Right atrium auricular region (tissue), 2 donors: ENCODE measurements at places on chromosomes 16 and 17. TPM values are rescaled to one million over a fixed set of nuclear protein-coding genes. Genes with fewer than 3 reads are reported as not detected.

DNA sequence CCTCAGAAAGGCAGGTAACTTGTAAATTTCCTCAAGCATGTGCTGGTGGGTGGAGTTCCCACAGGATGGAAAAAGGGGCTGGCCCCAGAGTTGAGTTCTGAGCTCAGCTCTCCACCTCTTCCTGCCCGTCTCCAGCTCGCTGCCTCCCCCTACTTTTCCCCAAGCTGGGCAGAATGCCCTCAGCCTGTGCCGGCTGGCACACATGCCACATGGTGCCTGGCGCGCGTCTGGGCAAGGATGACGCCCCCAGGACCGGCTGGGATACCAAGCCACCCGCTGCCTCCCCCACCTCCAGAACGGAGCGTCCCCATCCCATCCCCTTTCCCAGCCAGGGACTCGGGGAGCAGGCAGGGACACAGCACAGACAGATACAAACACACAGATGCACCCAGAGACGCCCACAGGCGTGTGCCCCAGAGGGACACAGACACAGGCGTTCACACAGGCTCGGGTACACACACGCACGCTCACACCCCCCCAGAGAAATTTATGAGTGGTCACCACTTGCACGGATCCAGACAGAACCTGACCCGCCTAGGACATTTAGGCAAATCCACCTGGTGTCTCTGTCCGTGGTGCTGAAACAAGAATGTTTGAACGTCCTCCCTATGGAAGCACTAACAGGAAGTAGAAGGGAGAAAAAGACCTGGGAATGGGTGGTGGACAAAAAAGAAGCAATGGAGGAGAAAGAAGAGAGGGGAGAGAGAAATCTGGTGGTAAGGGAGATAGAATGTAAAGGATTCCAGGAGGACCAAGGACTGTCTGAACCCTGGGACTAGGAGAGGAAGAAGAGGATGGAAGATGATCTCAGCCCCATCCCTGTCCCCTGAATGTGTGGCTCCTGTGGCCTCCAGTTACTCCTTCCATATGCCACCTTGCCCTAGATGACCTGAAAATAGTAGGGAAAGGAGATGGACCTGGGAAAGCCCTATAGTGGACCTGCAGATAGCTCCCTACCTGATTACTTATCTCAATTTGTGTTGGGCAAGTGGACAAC, 15.5 kb downstream of the NEUROD2 start:
- H3K36me3 ChIP-seq: no peaks in the 10 kb centered on the region
- peaks cover 4% of the 10 kb centered on the region for H3K4me1 ChIP-seq
- DNase-seq: no peak
- H3K27me3 ChIP-seq: no peaks in the 10 kb centered on the region
- no peak overlapping the region for H3K27ac ChIP-seq

DNA sequence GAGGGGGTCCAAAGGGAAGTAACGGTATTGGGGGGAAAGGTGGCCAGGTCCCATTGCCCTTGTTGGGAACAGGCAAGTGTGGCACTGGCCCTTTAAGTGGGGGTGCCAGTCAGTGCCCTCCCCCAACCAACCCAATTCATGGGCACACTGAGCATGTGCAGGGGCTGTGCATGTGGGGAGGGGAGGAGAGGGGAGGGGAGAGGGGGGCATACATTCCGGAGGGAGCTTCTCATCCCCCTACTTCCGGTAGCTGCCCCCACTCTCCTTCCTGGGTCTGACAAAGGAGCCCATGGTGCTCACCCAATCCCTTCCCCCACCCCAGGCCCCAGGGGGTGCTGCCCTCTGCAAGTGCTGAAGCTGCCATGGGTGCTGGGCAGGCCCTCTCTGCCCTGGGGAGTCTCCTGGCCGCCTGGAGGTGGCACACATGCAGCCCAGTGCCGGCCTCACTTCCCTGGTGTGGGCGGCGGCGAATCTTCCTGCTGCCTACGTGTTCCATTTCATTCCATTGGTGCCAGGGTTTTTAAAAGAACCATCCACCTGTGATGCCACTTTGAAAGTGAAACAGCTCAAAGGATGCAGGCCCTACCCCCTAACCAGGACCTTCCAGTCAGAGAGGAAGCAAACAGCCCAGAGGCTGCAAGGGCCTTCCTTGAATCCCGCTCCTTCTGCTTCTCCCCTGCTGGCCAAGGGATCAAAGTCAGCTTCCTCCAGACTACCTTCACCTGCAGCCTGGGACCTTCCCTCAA, 11.0 kb downstream of the HEXIM2 start:
- H3K4me1 ChIP-seq: no peaks in the 10 kb centered on the region
- H3K36me3 ChIP-seq: no peaks in the 10 kb centered on the region
- H3K27me3 ChIP-seq: no peaks in the 10 kb centered on the region
- H3K27ac ChIP-seq: peak overlapping the region; percentile 93
- peak overlapping the region; percentile 34 for H3K4me3 ChIP-seq

DNA sequence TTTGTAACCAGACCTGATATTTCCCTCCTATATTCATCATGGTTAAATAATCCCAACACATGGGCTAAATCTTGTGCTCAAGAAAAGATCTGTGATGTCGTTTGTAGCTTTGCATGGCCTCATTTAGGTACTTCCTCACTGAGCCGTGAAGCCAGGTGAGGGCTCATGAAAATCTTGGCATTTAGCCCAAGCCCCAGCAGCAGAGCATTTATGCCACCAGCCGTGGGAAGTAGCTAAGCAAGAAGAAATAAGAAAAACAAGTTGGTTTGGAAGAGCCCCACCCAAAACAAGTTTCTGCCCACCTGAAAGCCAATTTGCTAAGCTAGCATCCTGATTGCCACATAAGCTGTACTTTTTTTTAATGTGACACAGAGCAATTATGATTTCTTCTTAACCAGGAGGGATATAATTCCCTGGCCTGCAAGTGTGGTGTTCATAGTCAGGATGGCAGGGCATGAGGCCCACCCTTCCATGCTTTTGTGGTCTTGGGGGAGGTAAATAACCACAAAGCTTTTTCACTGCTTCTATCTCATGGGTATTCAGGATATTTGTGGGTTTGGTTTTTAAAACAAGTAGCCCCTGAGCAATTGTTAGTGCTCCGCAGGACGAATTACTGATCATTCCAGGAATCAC, 10.5 kb downstream of the TMIGD1 start:
- no peak overlapping the region for H3K4me3 ChIP-seq
- no peaks in the 10 kb centered on the region for H3K27me3 ChIP-seq
- H3K4me1 ChIP-seq: no peaks in the 10 kb centered on the region
- H3K27ac ChIP-seq: no peak overlapping the region

- no peak overlapping the region for H3K27ac ChIP-seq
- H3K27me3 ChIP-seq: no peaks in the 10 kb centered on the region
- H3K4me3 ChIP-seq: no peak overlapping the region
- DNase-seq: no peak
These were observed 11.5 kb upstream of the CLEC18C start for GRCh38 chr16:70162041-70162451.

- no peak for DNase-seq
- peak overlapping the region; percentile 76 for H3K4me3 ChIP-seq
- peak overlapping the region; percentile 99 for H3K27ac ChIP-seq
- H3K36me3 ChIP-seq: no peaks in the 10 kb centered on the region
- H3K27me3 ChIP-seq: no peaks in the 10 kb centered on the region
These were observed 3.5 kb downstream of the KDM6B start for GRCh38 chr17:7837408-7838088.

DNA sequence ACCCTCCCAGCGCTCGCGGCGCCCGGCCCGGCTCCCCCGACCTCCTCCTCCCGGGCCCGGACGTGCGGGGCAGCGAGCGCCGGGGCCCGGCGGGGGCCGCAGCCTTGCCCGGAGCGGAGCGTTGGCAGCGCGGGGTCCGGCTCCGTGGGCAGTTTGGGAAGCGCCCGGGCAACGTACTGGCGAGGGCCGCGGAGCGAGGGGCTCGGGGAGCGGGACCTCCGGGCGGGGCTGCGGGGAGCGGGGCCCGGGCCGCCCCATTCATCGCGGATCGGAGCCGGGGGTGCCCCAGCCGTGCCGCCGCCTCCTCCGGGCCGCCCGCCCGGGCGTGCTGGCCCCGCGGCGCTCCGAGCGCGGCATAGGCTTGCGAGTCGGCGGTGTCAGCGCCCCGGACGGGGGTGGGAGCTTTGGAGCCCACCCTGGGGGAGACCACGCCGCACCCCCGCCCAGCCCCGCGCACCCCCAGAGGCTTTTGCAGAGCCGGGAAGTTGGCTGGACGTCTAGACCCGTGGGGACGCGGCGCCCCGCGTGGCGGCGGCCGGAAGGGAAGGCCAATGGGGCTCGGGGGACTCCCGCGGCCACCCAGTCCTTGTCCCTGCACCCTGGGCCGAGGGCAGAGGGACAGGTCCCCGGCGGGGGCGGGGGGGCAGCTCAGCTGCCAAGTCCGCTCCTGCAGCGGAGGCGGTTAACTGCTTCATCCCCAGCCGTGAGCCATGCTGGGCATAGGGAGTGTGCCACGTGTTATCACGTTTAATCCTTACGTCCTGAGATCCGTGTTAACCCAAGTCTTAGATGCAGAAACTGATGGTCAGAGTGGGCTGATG, 852 bp downstream of the ZNF469 start:
- H3K27me3 ChIP-seq: peaks cover 6% of the 10 kb centered on the region
- no peak overlapping the region for H3K27ac ChIP-seq
- no peak for DNase-seq
- peaks cover 23% of the 10 kb centered on the region for H3K4me1 ChIP-seq
- H3K4me3 ChIP-seq: peak overlapping the region; percentile 48

DNA sequence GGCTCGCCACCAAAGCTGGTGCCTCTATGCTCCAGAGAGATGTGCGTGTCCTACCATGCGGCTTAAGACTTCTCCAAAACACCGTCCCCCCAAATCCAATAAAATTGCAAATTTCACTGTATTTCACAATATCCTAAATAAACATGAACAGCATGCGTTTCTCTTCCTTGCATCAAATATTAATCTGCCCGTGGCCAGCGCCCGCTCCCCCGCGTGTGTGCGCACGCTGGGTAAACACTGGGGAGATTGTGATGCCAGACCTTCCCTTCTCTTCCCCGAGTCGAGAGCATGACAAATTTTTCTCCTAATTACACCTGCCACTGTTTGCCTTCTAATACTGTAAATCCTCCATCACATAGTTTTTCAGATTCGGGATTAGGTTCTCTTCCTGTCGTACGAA, 148.1 kb downstream of the MRM1 start:
- no peak overlapping the region for H3K4me3 ChIP-seq
- no peaks in the 10 kb centered on the region for H3K4me1 ChIP-seq
- no peak overlapping the region for H3K27ac ChIP-seq
- no peak for DNase-seq

GRCh38 chr17:14311981-14312380, 11.1 kb downstream of the HS3ST3B1 start:
- H3K36me3 ChIP-seq: no peaks in the 10 kb centered on the region
- DNase-seq: no peak
- peaks cover 21% of the 10 kb centered on the region for H3K4me1 ChIP-seq
- H3K27me3 ChIP-seq: no peaks in the 10 kb centered on the region
- no peak overlapping the region for H3K4me3 ChIP-seq
- no peak overlapping the region for H3K27ac ChIP-seq

DNA sequence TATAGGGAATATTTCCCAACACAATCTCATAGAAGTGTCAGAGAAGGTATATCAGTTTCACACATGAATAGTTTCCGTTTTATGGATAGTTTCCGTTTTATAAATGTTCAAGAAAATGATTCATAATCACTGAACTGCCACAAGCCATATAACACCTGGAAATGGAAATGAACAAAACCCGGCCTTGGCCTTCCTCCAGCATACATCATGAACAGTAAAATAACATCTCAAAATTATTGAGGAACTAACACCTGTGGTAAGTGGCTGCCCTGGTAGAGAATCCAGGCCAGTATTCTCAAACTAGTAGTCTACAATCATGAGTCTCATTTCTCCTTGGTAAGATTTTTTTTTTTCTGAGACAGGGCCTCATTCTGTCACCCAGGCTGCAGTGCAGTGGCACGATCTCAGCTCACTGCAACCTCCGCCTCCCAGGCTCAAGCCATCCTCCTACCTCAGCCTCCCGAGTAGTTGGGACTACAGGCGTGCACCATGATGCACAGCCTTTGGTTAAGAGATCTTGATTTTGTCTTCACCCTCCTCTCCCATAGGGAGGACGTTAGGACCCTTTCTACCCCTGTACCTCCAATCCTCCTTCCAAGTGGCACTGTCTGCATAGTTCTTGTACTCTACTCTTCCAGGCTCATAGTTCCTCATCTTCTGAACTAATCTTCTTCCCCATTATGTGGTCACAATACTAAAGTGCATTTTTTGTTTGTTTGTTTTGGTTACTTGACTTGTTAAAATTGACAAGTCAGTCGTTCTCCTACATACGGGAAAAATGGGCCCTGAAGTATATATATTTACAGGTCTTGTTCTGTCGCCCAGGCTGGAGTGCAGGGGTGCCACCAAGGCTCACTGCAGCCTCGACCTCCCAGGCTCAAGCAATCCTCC, 15.0 kb upstream of the RGS9 start:
- H3K36me3 ChIP-seq: no peaks in the 10 kb centered on the region
- no peak for DNase-seq
- H3K27me3 ChIP-seq: no peaks in the 10 kb centered on the region
- peak overlapping the region; percentile 88 for H3K27ac ChIP-seq
- H3K4me1 ChIP-seq: peaks cover 4% of the 10 kb centered on the region
- H3K4me3 ChIP-seq: peak overlapping the region; percentile 74

DNA sequence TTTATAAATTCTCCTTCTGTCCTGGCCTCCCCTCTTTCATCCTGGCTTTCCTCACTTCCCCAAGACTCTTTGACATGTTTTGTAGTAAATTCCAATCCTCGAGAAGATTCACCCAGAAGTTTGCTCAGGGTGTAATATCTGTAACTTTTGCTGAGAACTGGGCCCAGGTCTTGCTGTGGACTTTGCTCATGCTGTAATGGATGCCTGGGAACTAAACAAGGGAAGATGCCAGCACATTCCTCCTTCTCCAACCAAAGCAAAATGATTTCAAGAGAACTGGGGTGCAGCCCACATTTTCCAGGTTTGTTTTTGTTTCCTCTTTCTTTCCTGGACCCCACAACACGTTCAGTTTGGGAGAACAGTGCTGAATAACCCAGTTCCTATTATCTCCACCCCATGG, 6.6 kb upstream of the SALL1 start:
- no peak for DNase-seq
- H3K36me3 ChIP-seq: no peaks in the 10 kb centered on the region
- H3K4me1 ChIP-seq: no peaks in the 10 kb centered on the region

- peaks cover 54% of the 10 kb centered on the region for H3K4me1 ChIP-seq
- no peaks in the 10 kb centered on the region for H3K27me3 ChIP-seq
- H3K4me3 ChIP-seq: no peak overlapping the region
- no peak for DNase-seq
- H3K27ac ChIP-seq: no peak overlapping the region
These were observed 4.3 kb downstream of the ABI3 start for GRCh38 chr17:49214676-49215360.

KRT32 gene
- total RNA-seq: not detected

IRX3 gene
- total RNA-seq: 21.6 TPM

ATP2A1 gene
- total RNA-seq: 0.26 TPM

CYB5B gene
- total RNA-seq: 29.4 TPM

WSCD1 gene
- total RNA-seq: 1.8 TPM

TP53TG3C gene
- not detected for total RNA-seq

TBC1D26 gene
- total RNA-seq: not detected

KRTAP4-4 gene
- not detected for total RNA-seq

TPSD1 gene
- total RNA-seq: 0.63 TPM

HBQ1 gene
- total RNA-seq: 2.1 TPM

RFNG gene
- total RNA-seq: 21.4 TPM

OR3A3 gene
- total RNA-seq: not detected
